Nucleus accumbens (tissue), 56 donors: ENCODE measurements at places on chromosomes 16 and 17.

DNA sequence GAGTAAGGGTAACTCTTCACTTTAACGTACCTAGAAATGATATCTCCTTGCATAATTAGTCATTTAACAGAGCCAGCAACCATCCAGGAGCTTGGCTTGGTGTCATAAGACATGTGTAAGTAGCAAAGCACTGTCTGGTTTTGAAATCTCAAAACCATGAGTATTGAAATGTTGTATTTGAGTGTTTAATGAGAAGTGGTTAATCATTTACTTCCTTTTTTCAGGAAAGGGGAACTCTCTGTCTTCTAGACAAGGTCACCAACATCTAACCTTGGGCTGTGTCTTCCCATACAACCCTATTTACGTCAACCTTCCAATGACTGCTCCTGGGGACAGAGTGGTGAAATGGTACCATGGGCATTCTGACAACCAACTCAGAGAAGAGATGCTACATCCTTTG lies 27.1 kb downstream of the PMP22 start:
- no peak for DNase-seq

DNA sequence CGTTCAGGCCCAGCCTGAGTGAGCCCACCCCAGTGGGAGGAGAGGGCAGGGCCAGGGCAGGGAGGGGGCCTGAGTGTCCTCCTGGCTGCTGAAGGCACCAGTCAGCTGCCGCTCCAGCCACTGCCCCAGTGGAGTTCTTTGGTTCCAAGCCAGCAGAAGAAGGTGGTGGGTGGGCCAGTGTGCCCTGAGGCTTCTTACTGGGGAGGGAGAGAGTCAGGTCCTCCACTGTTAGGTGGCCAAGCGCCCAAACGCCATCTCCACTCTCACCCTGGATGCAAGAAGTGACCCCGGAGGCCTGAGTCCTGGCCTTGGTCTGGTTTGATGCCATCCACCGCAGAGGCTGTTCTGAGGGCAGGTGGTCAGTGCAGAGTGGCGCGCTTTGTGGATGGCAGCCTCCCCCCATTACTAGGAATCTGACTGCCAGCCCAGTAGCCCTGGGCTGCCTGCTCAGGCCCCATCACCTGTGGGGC lies 2.2 kb downstream of the RNF213 start:
- DNase-seq = no peak

GRCh38 chr17:61314368-61315078 lies 85.1 kb upstream of the TBX2 start:
- DNase-seq = peak; percentile 26

DNA sequence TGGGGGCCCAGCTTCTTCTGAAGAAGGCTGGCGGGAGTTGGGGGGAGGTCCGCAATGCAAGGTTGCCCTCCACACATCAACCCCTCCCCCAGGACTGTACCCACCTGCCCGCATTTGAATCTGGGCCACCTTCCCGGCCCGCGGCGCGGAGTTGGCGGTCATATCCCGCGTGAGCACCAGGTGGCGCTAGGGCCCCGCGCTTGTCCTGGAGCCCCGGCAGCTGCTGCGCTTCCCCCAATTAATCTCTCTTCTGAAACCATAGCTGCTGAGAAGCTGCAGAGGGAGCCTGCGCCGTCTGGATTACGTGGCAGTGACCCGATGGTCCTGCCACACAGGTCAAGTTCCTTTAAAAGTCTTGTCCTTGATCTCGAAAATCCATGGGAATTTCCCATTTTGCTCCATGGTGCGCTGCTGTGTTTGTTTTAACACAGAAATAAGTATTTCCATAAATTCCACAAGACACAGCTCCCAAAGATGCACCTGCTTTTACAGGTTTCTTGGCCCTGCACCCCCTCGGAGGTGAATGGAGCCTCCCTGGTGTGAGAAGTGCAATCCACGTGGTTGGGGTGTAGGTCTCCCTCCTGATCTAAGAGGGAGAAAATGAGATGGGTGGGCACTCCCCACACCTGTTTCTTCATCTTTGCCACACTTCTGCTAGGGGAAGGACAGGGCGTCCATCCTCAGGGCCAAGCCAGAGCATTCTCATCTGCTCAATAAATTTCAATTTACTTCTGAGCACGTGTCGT lies 22.1 kb downstream of the COX4I1 start:
- DNase-seq = peak; percentile 69

- no peak for DNase-seq
Observed at GRCh38 chr17:45688820-45689219, 95.3 kb upstream of the CRHR1 start.

DNA sequence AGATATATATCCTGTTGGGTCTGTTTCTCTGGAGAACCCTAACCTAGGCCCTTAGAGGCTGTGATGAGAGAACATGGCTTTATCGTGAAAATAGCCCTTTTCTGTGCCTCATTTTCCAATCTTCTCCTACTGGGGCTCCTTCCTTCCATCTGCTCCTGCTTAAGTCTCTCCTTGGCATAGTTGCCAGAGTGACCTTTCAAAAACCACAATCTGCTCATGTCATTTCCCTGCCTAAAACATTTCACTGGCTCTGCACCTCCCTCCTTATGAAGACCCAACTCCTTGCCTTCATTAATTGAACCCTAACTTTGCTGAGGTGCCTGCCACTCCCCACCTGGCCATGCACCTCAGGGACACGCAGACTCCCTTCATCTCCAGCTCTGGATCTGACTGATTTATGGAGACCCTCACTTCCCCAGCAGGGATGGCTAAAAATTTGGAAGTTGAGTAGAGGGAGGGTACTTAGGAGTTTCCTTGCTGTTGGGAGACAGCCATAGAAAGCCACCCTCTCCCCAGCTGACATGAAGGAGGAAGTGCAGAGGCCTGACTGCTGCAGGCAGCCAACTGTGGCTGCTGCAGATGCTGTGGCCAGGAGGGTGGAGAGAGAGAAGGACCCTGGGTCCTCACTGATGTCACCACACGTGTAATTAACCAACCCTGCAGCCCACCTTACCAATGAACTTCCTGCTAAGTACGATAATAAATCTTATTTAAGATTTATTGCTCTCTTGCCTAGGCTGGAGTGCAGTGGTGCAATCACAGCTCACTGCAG lies 6.3 kb upstream of the GGA2 start:
- no peak for DNase-seq

DNA sequence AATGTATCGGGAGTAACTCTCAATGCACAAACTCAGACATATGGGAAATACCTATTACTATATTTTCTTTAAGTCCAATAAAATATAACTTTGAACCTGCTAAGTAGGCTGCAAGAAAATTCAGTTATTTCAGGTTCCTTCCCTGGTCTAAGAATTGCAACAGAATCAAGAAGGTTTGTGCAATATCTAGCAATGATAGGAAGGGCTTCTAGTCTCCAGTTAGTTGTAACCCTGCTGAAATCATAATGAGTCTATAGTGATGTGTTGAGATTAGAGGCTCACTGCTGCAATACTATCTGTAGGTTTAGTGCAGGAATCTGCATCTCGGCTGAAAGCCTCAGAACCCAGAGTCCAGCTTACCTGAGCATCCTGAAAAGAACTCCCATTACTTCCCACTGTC lies 110.5 kb downstream of the PMP22 start:
- no peak for DNase-seq

DNA sequence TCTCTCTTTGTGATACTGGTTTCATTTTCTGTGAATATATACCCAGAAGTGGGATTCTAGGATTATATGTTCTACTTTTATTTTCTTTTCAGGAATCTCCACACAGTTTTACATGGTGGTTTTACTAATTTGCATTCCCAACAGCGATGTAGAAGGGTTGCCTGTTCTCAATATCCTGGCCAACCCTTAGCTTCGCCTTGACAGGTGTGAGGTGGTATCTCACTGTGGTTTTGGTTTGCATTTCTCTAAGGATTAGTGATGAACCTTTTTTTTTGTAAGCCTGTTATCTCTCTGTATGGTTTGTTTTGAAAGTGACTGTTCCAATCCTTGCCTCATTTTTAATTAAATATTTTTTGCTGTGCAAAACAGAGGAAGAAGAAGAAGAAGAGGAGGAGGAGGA lies 937.7 kb downstream of the CDH8 start:
- DNase-seq = no peak

GRCh38 chr16:8668113-8668512 lies 6.3 kb upstream of the ABAT start:
- DNase-seq = no peak

- DNase-seq = peak; percentile 71
Observed at GRCh38 chr17:44218344-44219107, 949 bp downstream of the UBTF start.

GRCh38 chr17:44384823-44385286 lies 4.6 kb downstream of the ITGA2B start:
- DNase-seq = no peak

DNA sequence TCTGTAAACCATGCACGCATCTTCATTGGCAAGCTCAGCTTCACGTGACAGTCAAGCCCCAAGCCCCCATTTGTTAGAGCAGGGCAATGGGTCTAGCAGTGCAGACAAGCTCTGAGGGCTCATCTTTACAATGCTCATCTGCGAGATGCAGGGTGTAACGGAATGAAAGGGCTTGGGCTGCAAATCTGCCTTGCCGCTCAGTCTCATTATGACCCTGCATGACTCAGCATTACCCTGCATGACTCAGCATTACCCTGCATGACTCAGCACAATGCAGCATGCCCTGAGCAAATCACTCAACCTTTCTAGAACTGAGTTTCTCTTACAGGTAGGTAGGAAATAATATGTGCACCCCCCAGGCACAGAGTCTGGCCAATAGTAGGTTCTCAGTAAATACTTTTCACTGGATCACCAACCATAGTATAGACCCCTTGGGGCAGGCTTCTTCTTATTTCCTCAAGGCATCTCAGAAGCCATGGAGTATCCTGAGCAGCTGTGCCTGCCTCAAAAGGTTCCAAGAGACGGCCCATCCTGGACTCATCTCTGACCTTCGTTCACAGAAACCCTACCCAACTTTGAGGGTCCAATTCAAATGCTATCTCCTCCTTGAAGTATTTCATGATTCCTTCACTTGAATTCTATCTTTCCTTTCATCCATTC lies 391.3 kb upstream of the CDH5 start:
- DNase-seq = no peak

DNA sequence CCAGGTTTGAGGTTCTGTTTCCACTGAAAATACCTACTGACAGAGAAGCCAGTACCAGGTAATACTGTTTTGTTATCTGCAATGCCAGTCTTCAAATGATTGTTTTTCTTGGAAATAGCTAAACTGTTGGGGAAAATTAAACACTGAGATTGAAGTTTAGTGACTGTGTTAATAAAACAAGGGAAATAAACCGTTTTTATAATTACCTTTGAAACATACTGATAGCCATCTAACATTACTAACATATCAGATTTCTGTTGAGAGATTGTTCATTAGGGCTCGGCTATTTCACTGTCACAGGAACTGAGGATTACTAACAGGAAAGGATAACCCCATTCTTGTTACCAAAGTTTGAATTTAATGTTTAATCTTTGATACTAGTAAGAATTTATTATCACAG lies 42.1 kb downstream of the CYB5B start:
- DNase-seq = no peak

- no peak for DNase-seq
Observed at GRCh38 chr17:37671028-37671823, 28.0 kb upstream of the DDX52 start.

DNA sequence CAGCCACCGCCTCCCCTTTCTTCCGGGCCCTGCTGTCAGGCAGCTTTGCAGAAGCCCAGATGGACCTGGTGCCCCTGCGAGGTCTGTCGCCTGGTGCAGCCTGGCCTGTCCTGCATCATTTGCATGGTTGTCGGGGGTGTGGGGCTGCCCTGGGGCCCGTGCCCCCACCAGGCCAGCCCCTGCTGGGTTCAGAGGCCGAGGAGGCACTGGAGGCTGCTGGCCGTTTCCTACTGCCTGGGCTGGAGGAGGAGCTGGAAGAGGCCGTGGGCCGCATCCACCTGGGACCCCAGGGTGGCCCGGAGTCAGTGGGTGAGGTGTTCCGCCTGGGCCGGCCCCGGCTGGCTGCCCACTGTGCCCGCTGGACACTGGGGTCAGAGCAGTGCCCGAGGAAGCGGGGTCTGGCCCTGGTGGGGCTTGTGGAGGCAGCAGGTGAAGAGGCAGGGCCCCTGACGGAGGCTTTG lies 5.5 kb upstream of the TGFB1I1 start:
- DNase-seq = no peak

DNA sequence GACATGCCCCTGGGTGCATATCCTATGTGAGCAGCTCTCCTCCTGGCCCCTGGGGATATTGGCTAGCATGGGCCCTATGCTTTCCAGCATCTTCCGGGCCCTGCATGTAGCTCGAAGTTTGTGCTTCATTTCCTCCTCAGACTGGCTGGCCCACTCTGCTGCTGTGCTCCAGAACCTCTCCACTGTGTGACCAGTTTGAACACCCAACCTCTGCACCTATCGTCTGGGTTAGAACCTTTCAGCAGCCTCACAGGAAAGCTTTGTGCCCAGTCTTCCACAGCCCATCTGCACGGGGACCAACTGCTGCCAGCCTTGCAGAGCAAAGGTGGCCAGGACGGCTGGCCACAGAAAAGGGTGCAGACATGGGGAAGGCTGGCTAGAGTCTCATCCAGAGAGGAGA lies 10.2 kb upstream of the CLEC18B start:
- DNase-seq = no peak

DNA sequence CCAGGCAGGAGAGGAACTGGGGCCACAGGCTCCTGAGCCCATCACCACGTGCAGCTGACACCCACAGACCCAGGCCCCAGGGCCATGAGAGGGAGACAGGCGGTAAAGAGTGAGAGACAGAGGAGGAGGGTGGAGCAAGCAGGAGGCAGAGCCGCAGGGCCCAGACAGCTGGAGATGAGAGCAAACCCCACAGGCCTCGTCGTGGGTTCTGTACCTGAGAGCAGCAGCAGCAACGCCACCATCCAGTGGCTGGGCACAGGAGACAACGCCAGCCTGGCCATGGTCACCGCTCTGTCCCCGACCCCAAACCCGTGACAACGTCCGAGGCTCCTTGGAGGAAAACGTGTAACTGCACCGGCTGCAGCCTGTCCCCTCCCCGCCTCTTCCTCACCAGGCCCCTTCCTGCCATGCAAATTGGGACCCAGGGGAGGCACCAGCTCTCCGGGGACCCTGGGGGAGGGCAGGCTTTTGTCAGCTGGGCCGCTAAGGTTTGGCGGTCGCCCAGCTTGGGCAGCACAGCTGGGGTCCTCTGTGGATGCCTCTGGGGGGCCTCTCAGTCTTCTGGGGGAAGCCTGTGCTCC lies at the start of gene CD79B:
TSS of gene CD79B (minus strand) at position 351 of the 581 bp plus-strand sequence. CDS start at position 281, 70 bp downstream.
- DNase-seq = no peak

- DNase-seq = no peak
Observed at GRCh38 chr17:81417879-81418709, 22.8 kb downstream of the BAHCC1 start.

GRCh38 chr16:66926171-66926947 lies 1.0 kb upstream of the RRAD start:
- no peak for DNase-seq

DNA sequence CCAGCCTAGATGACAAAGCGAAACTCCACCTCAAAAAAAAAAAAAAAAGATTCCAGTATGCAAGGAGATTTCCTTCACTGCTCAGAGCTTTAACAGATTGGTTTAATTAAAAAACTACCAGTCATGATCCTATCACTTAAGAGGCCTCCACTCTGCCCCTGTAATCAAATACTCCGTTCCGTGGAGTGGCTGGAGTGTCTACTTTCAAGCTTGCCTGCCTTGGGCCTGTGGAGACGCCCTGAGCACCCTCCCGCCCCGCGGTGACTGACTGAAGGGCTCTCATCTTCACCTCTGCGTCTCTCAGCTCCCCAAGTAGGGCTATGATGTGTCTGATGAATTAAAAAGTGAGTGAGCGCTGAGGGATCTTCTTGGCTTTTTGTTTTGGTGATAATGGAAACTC lies 25.3 kb upstream of the TRPV3 start:
- no peak for DNase-seq
